ENCODE measurements at places on chromosomes 2 and 18. TPM values are rescaled to one million over a fixed set of nuclear protein-coding genes. Genes with fewer than 3 reads are reported as not detected.

- H3K36me3 ChIP-seq, result no peaks in the 10 kb centered on the region
- no peak overlapping the region for H3K27ac ChIP-seq
- H3K4me1 ChIP-seq, result peaks cover 5% of the 10 kb centered on the region
- H3K27me3 ChIP-seq, result no peaks in the 10 kb centered on the region
- DNase-seq, result peak; percentile 9
Observed at GRCh38 chr2:173881461-173881860, 83.7 kb downstream of the SP3 start.

DNA sequence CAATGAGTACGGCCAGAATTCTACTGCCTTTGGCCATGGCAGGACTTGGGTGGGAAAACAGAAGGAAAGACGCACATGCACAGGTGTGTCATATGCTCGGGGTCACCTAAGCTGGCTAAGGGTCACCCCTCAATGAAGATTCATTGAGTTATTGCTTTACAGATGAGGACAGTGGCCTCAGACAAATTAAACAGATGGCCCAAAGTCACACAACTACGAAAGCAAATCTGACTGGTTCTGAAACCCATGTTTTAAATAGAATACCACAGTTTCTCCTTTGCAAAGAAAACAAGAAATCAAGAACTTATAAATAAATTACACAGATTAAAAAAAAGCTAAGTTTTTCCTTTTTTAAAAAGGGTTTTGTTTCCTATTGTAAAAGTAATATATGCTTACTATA is 70.5 kb downstream of the ID2 start:
- H3K4me3 ChIP-seq, result no peak overlapping the region
- H3K27me3 ChIP-seq, result no peaks in the 10 kb centered on the region
- no peaks in the 10 kb centered on the region for H3K4me1 ChIP-seq
- peaks cover 12% of the 10 kb centered on the region for H3K36me3 ChIP-seq
- H3K27ac ChIP-seq, result no peak overlapping the region
- DNase-seq, result no peak

DNA sequence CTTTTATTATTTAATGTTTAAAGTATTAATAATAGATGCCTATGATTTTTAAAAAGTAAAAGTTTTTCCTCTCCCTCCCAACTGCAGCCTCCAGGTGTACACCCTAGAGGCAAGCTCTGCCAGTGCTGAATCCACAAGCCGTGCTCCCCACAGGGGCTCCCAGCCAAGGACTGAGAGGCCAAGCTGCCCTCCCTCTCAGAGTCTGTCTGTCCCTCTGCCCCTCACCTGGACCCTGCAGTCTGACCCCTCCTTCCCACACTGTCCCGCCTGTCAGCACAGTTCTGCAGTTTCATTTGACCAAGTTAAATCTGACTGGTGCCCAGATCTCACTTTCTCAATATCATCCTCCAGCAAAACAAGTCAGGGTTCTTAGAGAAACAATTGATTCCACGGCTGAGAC is 14.8 kb upstream of the PROC start:
- DNase-seq, result no peak
- H3K4me3 ChIP-seq, result no peak overlapping the region
- H3K4me1 ChIP-seq, result no peaks in the 10 kb centered on the region

The ZAP70 gene
- total RNA-seq, result 2.7 TPM

- no peaks in the 10 kb centered on the region for H3K4me1 ChIP-seq
- no peaks in the 10 kb centered on the region for H3K36me3 ChIP-seq
- H3K27ac ChIP-seq, result no peak overlapping the region
- DNase-seq, result no peak
- H3K27me3 ChIP-seq, result no peaks in the 10 kb centered on the region
Observed at GRCh38 chr2:134031539-134031938, 222.3 kb upstream of the MGAT5 start.

GRCh38 chr2:146642066-146642465 is 1202.8 kb upstream of the ACVR2A start:
- DNase-seq, result no peak
- H3K4me3 ChIP-seq, result no peak overlapping the region
- H3K4me1 ChIP-seq, result no peaks in the 10 kb centered on the region
- H3K27me3 ChIP-seq, result no peaks in the 10 kb centered on the region
- no peaks in the 10 kb centered on the region for H3K36me3 ChIP-seq

The CETN1 gene
- not detected for total RNA-seq

- peak; percentile 34 for DNase-seq
- no peak overlapping the region for H3K4me3 ChIP-seq
- no peaks in the 10 kb centered on the region for H3K36me3 ChIP-seq
- H3K27me3 ChIP-seq, result no peaks in the 10 kb centered on the region
Observed at GRCh38 chr2:205358351-205358815, 323.9 kb upstream of the NRP2 start.

Measured in cardiac muscle cell (in vitro differentiated cells and primary cell).